ENCODE measurements at places on chromosomes 13 and 19. TPM values are rescaled to one million over a fixed set of nuclear protein-coding genes. Genes with fewer than 3 reads are reported as not detected.

DNA sequence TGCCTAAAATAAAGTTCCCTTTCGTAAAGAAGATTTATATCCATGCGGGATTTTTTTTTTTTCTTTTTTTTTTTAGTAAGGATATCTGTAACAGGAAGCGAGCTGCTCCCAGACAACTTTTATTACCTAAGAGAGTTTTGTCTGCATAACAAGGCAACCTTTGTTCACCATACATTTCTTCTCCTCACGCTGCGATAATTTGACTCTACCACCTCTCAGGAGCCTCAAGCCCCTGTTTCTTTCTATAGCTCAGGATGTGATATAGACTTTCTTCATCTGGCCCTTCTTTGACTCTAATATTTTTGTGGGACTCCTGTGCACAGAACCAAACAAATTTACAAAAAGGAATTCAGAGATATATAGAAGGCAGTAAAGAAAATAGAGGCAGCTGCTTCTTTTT lies 1053.7 kb upstream of the SPRY2 start:
- no peak for DNase-seq

ACP5 gene
- not detected for total RNA-seq

DNA sequence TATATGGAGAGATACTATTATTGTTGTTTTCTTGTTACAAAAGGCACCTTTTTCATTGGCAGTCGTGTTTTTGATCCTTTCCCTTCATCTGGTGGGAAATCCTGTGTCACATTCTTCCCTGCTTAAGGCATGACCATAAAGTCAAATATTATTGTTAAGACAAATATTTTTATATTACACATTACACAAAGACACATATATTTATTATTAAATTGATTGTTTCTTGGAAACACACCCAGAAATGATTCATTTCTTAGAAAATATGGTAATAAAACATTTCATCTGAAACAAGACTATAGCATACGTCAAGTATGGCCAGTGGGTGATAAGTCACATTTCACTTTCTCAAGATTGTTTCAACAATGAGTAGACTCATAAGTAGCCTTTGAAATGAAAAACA lies 77.3 kb downstream of the KCTD12 start:
- no peak for DNase-seq

ZIC5 gene
- 0.47 TPM for total RNA-seq

KCNN1 gene
- 91.1 TPM for total RNA-seq

ALKBH6 gene
- 29.5 TPM for total RNA-seq

LIPE gene
- total RNA-seq: 39.0 TPM

DNA sequence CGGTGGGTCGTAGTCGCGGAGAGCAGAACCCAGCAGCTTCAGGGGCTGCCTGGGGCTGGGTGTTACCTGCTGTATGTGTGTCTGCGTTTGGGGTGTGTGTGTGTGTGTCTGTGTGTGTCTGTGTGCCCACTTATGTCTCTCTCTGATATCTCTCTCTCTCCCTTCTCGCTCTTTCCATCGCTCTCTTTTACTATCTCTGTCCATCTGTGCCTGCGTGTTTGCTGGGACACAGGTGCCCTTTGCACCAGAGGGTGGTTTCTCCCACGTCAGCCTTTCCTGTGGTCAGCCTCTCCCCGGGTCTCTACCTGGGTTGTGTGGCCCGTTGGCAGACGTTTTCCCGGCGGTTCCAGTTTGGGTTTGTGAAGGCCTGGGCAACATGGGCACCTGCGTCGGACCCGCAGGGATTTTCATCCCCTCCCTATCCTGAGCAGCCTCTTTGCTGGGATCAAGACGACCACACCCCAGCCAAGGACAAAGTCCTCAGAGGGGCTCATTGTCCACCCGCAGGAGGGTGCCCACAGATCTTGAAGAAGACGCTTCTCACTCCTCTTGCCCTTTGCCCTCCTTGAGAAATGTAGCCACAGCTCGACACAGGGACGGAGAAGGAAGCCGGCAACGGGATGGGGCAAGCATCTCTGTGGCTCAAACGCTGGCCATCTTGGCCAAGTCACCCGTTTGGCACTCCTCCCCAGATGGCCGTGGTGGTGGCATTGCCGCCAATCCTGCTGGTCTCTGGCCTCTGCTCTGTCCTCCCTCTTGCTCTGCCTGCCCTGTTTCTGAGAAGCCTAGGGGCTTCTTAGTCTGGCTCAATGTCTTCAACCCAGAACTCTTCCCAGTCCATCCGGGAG lies 43.3 kb downstream of the ZNF146 start:
- DNase-seq: no peak

DHRS12 gene
- total RNA-seq: 19.8 TPM

DNA sequence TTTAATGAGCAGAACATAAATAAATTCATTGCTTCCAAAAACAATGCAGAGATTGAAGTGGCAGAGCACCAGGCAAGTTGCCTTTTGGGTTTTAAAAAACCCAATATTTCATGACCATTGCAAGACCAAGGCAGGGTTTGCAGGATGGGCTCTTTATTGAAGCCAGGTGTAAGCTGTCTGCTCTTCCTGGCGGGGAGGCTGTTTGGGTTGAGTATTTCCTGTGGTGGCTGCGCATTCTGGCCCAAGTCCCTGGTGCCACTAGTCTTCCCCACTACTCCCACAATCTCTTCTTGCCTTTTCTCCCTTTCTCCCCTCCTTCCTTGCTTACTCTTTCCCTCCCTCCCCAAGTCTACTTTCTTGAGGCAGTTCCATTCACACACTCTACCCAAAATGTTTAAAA lies 116.4 kb downstream of the AKAP11 start:
- DNase-seq: no peak

DNA sequence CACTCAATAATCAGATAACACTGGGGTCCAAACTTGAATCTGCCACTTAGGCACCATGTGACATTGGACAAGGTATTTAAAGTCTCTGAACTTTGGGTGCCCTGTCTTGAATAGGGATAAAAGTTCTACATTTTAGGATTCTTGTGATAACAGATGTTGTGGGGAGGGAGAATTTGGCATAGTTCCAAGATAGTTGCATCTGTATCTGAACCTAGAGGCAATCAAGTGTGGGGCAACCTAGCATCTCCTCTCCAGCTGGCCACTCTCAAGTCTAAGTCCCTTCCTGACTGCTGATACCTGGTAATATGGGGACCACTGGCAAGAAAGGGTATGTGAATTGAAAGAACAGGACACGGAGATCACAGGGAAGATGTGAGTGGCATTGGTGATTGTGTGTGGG lies 256.1 kb downstream of the FOXO1 start:
- no peak for DNase-seq

DNA sequence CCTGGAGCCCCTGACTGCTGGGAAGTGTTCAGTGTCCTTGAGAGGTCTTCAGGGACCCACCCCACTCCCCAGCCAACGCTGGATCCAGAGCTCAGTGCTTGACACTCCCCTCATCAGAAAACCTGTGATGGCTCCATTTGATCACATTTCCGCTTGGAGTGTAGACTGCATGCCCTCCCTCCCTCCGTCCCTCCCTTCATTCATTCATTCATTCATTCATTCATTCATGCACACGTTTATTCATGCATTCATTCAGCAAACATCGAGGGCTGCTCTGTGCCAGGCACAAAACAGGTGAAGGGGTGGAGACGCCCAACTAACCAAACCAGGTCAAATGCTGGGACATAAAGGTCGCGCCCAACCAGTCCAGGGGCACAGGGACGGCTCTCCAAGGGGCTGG lies 13.7 kb downstream of the PGLS start:
- no peak for DNase-seq

B3GLCT gene
- total RNA-seq: 11.6 TPM

YJEFN3 gene
- 21.6 TPM for total RNA-seq

KLK3 gene
- total RNA-seq: not detected

DLEU7 gene
- 2.3 TPM for total RNA-seq

- DNase-seq: no peak
Measured at GRCh38 chr13:114037674-114038073, 63.8 kb upstream of the C13orf46 start.

RPL28 gene
- 1,087 TPM for total RNA-seq

Data from glutamatergic neuron (in vitro differentiated cells).